ENCODE measurements at places on chromosomes 5 and 9.
A peak's percentile ranks its signal among the peaks of the same experiment; 100 is the strongest.

GRCh38 chr5:139958432-139959148 is 84.5 kb downstream of the NRG2 start:
- no peak for DNase-seq

DNA sequence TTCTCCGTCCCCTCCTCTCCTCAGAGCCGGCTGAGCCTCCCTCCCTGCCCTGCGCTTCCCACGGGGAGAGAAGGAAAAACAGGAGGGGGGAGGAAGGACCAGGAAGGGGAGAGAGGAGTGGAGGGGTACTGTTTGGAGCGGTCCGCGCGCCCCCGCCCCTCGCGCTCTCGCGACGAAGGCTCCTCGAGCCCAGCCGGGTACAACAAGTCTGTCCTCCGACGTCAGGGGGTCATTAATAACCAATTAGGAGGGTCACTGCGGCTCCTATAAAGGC is 480 bp upstream of the PRDM12 start:
- DNase-seq = no peak

DNA sequence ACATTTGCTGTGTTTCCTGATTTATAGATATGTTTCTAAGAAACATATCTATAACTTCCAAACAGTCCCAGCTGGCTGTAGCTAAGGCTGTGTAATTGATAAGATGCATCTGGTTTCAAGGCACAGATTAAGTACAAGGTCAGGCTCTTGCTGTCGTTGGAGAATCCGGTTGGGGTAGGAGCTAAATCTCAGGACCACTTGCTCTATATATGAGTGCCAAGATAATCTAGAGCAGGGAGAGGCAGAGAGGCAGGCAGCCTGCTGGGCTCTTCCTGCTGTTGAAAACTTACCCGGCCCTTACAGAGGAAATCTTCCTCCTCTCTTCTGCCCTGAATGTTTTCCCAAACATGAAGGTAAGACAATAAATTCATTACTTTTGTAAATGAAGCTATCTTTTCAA is at the start of gene C7:
Gene C7, plus strand, starts transcription at position 234 of the 400 bp plus-strand sequence. Its CDS starts 114 bp downstream, at position 348.
- DNase-seq = no peak

DNA sequence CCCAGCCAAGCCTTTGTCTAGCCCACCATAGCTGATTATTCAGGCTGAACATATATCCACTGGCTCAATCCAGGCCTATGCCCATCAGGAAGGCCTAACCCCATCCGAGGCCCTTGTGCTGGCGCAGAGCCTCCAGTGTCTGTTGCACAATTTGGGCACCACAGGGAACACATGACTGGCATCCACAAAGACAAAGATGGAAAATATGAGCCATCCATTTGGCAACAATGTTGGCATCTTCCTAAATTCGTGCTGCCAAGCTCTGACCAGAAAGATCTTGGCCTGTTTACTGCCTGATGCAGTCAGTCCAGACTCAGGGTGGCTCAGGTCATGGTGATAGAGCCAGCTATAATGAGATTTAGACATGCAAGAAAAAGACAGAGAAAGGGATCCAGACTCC is 233.8 kb downstream of the PIK3R1 start:
- no peak for DNase-seq

GRCh38 chr5:157855404-157855994 is 3.4 kb downstream of the CLINT1 start:
- peak; percentile 79 for DNase-seq

DNA sequence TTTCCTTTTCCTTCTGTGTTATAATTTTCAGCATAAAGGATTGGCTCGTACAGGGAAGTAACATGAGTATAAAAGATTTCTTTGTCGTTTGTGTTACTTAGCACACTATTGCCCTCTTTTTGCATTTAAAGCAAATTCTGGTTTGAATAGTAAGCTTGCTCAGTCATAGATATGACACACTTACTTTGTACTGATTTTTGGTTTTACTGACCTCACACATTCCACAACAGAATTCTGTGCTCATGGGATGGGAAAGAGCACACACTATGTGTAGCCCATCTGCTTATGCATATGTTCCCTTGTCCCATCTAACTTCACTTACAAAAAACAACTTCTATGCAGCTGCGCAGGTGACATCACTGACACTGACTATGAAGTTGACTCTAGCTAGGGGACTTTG is 111.9 kb upstream of the MTAP start:
- no peak for DNase-seq

GRCh38 chr5:998246-999031 is 10.2 kb upstream of the NKD2 start:
- DNase-seq = no peak

DNA sequence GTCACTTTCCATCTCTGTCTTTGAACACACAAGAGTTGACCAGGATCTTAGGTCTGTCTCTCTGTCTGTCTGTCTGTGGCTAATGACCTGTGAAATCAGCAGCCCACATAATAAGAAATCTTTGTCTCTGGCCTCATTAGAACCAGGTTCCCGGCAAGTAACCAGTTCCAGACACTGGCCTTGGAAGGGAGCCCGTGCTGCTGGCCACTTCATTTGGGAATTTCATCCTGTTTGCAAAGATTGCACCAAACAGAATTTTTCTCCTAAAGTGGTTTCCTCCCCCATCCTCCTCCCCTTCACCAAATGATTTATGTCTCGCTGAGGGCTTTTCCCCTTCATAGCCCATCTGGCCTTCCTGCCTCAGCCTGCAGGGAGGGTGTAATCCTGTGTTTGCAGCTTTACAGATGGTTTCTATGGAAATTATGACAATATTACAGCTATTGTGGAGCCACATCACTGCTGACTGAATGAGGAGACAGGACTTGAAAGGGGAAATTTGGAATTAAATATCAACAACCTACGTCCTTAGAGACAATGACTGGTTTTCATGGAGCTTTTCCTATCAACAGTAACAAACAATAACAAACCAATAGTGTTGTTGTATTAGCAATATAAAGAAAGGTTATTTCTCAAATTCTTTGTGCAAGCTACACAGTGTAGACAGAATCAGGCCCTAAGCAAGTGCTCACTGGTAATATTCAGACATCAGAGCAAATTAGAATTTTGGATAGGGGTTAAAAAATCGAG is 25.7 kb downstream of the DPYSL3 start:
- DNase-seq = no peak

DNA sequence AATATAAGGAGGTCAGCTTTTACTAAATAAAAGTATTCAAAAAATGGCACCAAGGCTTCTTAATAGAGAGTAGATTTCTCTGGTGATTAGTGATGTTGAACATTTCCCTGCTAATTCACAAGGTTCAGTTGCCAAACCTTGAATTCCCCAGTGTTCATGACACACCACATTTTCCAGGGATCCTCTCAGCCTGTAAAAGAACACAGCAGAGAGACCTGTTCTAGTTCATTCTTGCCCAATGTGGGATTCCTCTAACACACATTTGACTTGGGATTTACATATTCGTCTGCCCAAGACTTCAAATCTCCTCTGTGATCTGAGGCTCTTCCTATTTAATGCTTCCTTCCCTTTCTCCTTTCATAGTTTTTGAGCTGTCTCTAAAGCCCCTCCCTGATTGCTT is 273.2 kb upstream of the CDH9 start:
- no peak for DNase-seq

DNA sequence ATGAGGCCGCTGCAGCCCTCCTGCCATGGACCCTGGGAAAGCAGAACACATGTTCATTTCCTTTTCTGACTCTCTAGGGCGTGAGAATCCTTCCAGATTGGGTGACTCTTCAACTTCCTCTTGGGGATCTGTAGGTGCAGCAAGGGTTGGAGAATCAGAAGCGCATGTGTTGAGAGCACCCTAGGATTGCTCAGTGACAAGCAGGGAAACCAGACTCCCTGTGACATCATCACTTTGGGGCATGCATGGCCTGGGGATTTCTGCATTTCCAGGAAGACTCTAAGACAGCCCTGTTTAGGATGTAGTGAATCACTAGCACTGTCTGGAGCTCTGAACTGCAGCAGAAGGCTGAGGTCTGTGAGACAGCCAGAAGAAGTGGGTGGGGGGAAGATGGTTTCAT is 15.1 kb upstream of the LCP2 start:
- peak; percentile 79 for DNase-seq

DNA sequence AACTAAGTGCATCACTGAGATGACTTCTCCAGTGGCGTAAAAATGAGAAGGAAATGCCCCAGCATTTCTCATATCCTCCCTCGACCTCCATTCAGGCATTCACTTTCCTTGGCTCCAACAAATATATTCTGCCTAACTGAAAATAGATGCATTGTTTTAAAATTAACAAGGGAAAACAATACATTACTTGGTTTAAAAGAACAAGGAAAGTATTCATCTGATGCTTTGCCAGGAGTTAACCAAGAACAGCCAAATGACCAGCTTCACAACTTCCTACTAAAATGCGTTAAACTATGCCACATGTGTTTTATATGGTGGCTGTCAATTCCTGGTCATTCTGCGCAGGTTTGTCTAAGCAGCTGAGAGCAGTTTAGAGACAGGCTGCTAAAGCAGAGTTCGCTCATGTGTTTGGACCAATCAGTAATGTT is 121.4 kb downstream of the GNAQ start:
- DNase-seq = peak; percentile 72

DNA sequence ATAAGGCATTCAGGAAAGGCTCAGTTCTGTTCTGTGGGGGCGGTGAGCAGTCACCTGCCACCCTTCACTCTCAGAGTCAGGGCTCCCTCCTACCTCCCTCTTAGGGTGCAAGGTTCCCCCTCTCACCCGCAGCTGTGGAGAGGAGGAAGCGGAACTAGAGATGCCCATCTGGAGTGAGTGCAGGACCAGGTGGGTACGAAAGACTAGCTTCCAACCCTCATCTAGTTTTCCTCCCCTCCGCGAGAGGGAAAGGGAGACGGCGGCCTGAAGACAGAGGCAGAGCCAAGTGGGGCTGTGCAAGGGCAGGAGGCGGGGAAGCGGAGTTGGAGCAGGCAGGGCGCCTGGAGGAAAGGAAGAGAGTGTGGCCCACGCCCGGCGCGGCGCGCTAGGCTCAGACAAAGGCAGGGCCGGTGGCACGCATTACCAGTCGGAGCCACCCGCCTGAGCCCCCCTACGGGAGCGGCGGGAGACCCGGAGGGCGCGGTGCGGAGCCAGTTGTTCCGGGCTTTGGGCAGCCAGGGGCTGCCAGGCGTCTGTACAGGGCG is 7.3 kb downstream of the PRR7 start:
- no peak for DNase-seq
